ENCODE measurements at places on chromosomes 6 and 20. TPM values are rescaled to one million over a fixed set of nuclear protein-coding genes. Genes with fewer than 3 reads are reported as not detected.

DNA sequence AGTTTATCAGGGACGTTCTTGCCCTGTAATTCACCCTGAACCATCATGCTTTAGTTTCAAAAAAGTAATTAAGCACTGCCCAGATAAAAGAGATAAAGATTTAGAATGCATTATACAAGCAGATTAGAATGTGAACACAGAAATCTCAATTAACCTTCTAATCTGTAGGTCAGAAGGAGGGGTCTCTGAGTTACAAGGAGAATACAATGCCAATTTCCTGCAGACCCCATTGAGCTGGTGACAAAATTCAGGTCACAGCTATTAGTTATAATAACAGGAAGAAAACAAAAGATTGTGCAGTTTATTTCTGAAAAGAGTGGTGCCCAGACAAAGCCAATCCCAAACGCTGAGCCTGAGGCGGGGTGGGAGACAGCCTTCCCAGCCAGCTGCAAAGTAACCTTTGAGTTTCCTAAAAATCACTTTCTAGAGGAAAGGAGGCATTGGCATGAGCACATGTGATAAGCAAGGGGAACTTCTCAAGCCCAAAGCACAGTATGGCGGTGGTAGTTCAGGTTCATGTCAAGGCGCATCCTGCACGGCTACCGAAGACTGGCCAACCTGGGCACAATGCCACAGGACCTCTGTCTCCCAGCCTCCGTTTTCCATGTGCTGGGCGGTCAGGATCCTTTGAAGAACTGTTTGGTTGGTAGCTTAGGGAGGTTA lies 192.5 kb downstream of the TTLL2 start:
- H3K4me3 ChIP-seq, result no peak overlapping the region
- H3K27ac ChIP-seq, result no peak overlapping the region
- DNase-seq, result no peak
- no peaks in the 10 kb centered on the region for H3K27me3 ChIP-seq

GRCh38 chr20:46206025-46206424 lies 87.9 kb downstream of the CD40 start:
- DNase-seq, result peak; percentile 23
- no peak overlapping the region for H3K27ac ChIP-seq
- H3K36me3 ChIP-seq, result no peaks in the 10 kb centered on the region
- H3K4me1 ChIP-seq, result no peaks in the 10 kb centered on the region
- H3K4me3 ChIP-seq, result no peak overlapping the region

DNA sequence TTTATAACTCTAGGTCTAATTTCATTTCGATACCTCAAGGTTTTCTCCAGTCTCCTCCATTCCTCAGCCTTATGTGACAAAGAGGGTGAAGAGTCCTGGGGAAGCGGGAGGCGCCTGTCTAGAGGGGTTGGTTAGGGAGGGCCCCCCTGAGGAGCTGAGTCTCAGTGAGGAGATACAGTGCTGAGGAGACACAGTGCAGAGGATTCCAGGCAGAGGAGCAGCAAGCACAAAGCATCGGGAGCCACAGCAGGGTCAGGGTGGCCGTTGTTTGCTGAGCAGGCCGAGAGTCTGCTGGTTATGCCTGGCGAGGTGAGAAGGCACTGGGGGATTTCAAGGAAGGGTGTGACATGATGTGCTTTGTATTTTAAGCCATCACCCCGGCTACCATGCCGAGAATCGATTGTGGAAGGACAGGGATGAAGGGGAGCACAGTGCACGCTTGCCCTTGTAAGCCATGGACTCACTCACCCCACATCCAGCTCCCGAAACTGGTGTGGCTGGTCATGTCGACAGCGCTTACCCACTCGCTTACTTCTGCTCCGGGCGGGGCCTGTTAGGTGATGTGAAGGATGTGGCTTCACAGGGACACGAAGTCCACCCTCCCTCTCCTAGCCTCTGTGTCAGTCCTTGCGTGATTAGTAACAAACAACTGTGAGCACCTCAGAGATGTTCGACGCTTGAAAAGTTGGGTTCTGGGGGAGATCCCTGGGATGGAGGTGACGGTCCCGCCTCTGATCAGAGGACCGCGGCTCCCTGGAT lies 30.2 kb downstream of the FAM50B start:
- H3K27me3 ChIP-seq, result no peaks in the 10 kb centered on the region
- DNase-seq, result no peak
- no peaks in the 10 kb centered on the region for H3K36me3 ChIP-seq
- H3K4me3 ChIP-seq, result no peak overlapping the region
- H3K4me1 ChIP-seq, result peaks cover 8% of the 10 kb centered on the region

WFDC10B gene
- polyA plus RNA-seq, result not detected

GRCh38 chr6:142071981-142072380 lies 60.7 kb upstream of the GJE1 start:
- H3K4me1 ChIP-seq, result no peaks in the 10 kb centered on the region
- no peak for DNase-seq
- H3K27me3 ChIP-seq, result no peaks in the 10 kb centered on the region
- no peak overlapping the region for H3K4me3 ChIP-seq
- no peak overlapping the region for H3K27ac ChIP-seq

GRCh38 chr6:144776031-144776819 lies 491.1 kb downstream of the UTRN start:
- no peak for DNase-seq
- no peaks in the 10 kb centered on the region for H3K36me3 ChIP-seq
- no peaks in the 10 kb centered on the region for H3K27me3 ChIP-seq
- no peak overlapping the region for H3K4me3 ChIP-seq

DNA sequence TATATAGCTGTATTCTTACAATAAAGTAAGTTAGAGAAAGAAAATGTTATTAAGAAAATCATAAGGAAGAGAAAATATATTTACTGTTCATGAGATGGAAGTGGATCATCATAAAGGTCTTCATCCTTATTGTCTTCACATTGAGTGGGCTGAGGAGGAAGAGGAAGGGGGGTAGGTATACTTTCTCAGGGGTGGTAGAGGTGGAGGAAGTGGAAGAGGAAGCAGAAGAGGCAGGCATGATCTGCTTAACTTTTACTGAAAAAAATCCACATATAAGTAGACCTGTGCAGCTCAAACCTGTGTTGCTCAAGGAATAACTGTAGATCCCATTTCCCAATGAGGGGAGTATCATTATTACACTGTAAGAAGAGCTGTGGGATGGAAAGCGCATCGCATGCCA lies 714.2 kb downstream of the KIF16B start:
- no peaks in the 10 kb centered on the region for H3K36me3 ChIP-seq
- no peaks in the 10 kb centered on the region for H3K4me1 ChIP-seq
- DNase-seq, result no peak
- no peaks in the 10 kb centered on the region for H3K27me3 ChIP-seq
- H3K27ac ChIP-seq, result no peak overlapping the region
- no peak overlapping the region for H3K4me3 ChIP-seq

OR12D3 gene
- polyA plus RNA-seq, result not detected

DNA sequence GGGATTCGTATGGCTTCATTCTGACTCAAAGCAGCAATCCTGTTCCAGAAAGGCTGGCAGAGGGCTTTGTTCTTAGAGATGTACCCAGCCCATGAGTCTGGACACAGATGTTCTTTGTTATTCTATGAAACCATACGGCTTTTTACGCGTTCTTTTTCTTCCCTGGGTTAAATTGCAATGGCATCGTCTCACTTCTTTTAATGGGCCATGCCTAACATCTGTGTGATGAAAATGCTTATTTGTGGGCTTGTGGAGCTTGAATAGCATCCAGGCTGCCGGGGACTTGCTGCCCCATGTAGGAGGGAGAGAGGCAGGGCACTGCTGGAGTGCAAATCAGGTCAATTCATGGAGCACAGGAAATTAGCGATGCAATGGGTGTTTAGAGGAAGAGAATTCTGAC lies 19.4 kb downstream of the FAM50B start:
- H3K27me3 ChIP-seq, result peaks cover 2% of the 10 kb centered on the region
- no peak overlapping the region for H3K4me3 ChIP-seq
- no peaks in the 10 kb centered on the region for H3K4me1 ChIP-seq
- no peak overlapping the region for H3K27ac ChIP-seq
- no peaks in the 10 kb centered on the region for H3K36me3 ChIP-seq

- peaks cover 3% of the 10 kb centered on the region for H3K4me1 ChIP-seq
- H3K4me3 ChIP-seq, result no peak overlapping the region
- H3K36me3 ChIP-seq, result no peaks in the 10 kb centered on the region
- no peak for DNase-seq
- H3K27me3 ChIP-seq, result no peaks in the 10 kb centered on the region
These were observed 66.5 kb upstream of the TENT5A start for GRCh38 chr6:81818901-81819361.

MYMX gene
- polyA plus RNA-seq, result not detected

- no peak overlapping the region for H3K4me3 ChIP-seq
- no peaks in the 10 kb centered on the region for H3K4me1 ChIP-seq
- no peaks in the 10 kb centered on the region for H3K27me3 ChIP-seq
These were observed 167.4 kb downstream of the EYA4 start for GRCh38 chr6:133408543-133408942.

DNA sequence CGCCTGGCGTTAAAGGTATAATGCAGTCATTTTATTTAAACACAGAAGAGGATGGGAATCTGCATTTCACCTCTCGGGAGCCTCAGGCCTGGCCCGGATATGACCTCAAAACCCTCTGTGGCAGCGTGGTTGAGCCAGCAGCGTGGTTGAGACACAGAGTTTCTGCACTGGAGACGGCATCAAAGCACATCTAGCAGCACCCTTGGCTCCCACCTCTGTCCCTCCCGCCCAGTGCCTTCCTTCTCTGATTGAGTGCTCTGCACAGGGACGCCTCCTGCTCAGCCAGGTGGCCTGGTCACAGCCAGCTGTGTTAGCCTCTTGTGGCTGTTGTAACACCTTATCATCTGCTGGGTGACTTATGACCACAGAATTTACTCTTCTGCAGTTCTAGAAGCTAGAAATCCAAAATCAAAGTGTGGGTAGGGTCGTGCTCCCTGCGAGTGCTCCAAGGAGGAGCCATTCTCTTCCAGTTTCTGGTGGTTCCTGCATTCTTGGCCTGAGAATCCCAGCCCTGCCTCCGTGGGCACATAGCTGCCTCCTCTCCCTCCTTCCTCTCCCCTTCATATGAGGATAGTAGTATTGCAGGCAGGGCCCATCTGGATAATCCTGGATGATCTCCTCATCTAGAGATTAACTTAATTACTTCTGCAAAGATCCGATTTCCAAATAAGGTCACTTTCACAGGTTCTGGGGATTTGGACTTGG lies 156.7 kb downstream of the SYCP2 start:
- H3K4me1 ChIP-seq, result no peaks in the 10 kb centered on the region
- no peak for DNase-seq
- H3K4me3 ChIP-seq, result no peak overlapping the region
- no peaks in the 10 kb centered on the region for H3K27me3 ChIP-seq

DNA sequence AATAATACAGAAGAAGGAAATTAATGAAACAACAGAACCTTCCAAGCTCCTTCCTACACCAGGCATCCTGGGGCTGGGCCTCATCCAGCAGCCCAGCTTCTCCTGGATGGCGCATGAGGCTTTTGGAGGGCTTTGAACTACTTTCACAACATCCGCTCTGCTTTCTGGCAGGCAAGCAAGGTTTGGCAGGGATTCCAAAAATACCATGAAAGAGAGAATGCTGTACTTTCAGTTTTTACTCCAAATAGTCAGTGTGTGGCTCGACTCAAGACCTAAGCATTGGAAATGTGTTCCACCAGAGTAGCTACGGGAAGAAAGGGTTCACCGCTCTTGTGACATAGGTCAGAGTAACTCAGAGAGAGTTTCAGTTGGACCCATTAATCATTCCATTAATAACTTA lies 125.4 kb downstream of the OPRM1 start:
- DNase-seq, result peak; percentile 98
- H3K4me1 ChIP-seq, result peaks cover 2% of the 10 kb centered on the region
- H3K36me3 ChIP-seq, result no peaks in the 10 kb centered on the region
- no peaks in the 10 kb centered on the region for H3K27me3 ChIP-seq
- peak overlapping the region; percentile 14 for H3K27ac ChIP-seq
- peak overlapping the region; percentile 1 for H3K4me3 ChIP-seq

GRCh38 chr20:658731-659291 lies 5.8 kb upstream of the SRXN1 start:
- H3K4me3 ChIP-seq, result no peak overlapping the region
- peaks cover 8% of the 10 kb centered on the region for H3K4me1 ChIP-seq

GRCh38 chr20:32465092-32465900 lies 107.2 kb downstream of the ASXL1 start:
- peaks cover 1% of the 10 kb centered on the region for H3K36me3 ChIP-seq
- H3K4me3 ChIP-seq, result no peak overlapping the region
- H3K4me1 ChIP-seq, result peaks cover 11% of the 10 kb centered on the region
- peak overlapping the region; percentile 64 for H3K27ac ChIP-seq

GINS1 gene
- 5.6 TPM for polyA plus RNA-seq

DNA sequence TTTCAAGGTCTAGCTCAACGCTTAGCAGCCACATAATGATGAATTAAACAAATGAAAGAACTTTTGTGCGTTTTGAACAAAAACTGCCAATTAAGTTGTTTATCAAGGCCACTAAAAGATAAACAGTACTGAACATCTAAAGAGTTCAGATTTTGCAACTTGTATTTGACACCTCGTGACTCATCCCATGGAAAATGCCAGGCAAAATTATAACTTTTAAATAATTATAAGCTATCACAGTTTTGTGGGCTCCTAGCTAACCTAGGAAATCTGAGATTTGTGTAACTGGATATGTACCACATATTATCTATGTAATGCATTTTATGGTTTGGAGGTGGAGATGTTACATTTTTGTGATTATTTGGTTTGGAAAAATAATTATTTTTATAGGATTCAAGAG lies 9.6 kb upstream of the BAG2 start:
- H3K27me3 ChIP-seq, result no peaks in the 10 kb centered on the region
- no peak overlapping the region for H3K4me3 ChIP-seq
- peak; percentile 14 for DNase-seq
- no peaks in the 10 kb centered on the region for H3K36me3 ChIP-seq
- no peaks in the 10 kb centered on the region for H3K4me1 ChIP-seq
- no peak overlapping the region for H3K27ac ChIP-seq

SOBP gene
- polyA plus RNA-seq, result 2.7 TPM

PCSK2 gene
- polyA plus RNA-seq, result 0.09 TPM

GRCh38 chr20:45320948-45321595 lies 13.0 kb upstream of the MATN4 start:
- no peak for DNase-seq
- no peak overlapping the region for H3K27ac ChIP-seq
- no peak overlapping the region for H3K4me3 ChIP-seq
- H3K27me3 ChIP-seq, result peaks cover 12% of the 10 kb centered on the region

SEL1L2 gene
- polyA plus RNA-seq, result not detected

GRCh38 chr6:56804996-56805395 lies 149.9 kb upstream of the BEND6 start:
- no peaks in the 10 kb centered on the region for H3K36me3 ChIP-seq
- no peaks in the 10 kb centered on the region for H3K27me3 ChIP-seq
- peak; percentile 55 for DNase-seq
- H3K27ac ChIP-seq, result no peak overlapping the region
- peaks cover 26% of the 10 kb centered on the region for H3K4me1 ChIP-seq
- H3K4me3 ChIP-seq, result no peak overlapping the region

GRCh38 chr6:83168556-83168955 lies 24.5 kb downstream of the PGM3 start:
- peaks cover 21% of the 10 kb centered on the region for H3K36me3 ChIP-seq
- H3K27me3 ChIP-seq, result no peaks in the 10 kb centered on the region
- H3K4me1 ChIP-seq, result no peaks in the 10 kb centered on the region
- no peak overlapping the region for H3K27ac ChIP-seq

FAM217A gene
- not detected for polyA plus RNA-seq

PGC gene
- not detected for polyA plus RNA-seq

- no peak overlapping the region for H3K27ac ChIP-seq
- no peaks in the 10 kb centered on the region for H3K36me3 ChIP-seq
- DNase-seq, result no peak
- H3K4me3 ChIP-seq, result no peak overlapping the region
These were observed 98.1 kb downstream of the SYNDIG1 start for GRCh38 chr20:24567508-24567907.

All from fibroblast of lung (primary cell).